Smooth muscle cell of the pulmonary artery (primary cell): ENCODE measurements at places on chromosomes 5 and 9. TPM values are rescaled to one million over a fixed set of nuclear protein-coding genes. Genes with fewer than 3 reads are reported as not detected.

The AK1 gene
- total RNA-seq, result 54.9 and 66.2 TPM in 2 replicates

The EMB gene
- total RNA-seq, result 2.4 and 5.5 TPM in 2 replicates

The SEMA5A gene
- total RNA-seq, result 82.2 and 86.2 TPM in 2 replicates

The IFNK gene
- total RNA-seq, result not detected in 2 replicates

The SUSD3 gene
- 0.36 TPM in 1 of 2 replicates, not detected in the other for total RNA-seq

The SPATA31A3 gene
- not detected in 2 replicates for total RNA-seq

The DOK3 gene
- total RNA-seq, result 5.3 and 6.7 TPM in 2 replicates

The MAMDC2 gene
- total RNA-seq, result 4.7 and 8.6 TPM in 2 replicates

The TICAM2 gene
- 4.3 and 4.8 TPM in 2 replicates for total RNA-seq

The ZNF483 gene
- total RNA-seq, result 1.1 and 1.6 TPM in 2 replicates

The CCDC192 gene
- not detected in 2 replicates for total RNA-seq

The ZNF454 gene
- total RNA-seq, result 1.9 and 2.8 TPM in 2 replicates

The LECT2 gene
- total RNA-seq, result not detected in 2 replicates

The CDC20B gene
- total RNA-seq, result 0.07 TPM in 1 of 2 replicates, not detected in the other

The KDM4C gene
- 45.1 and 47.2 TPM in 2 replicates for total RNA-seq

The IL31RA gene
- total RNA-seq, result 0.13 and 0.76 TPM in 2 replicates

The TRAF1 gene
- 9.3 and 13.3 TPM in 2 replicates for total RNA-seq

The CDH6 gene
- total RNA-seq, result 91.5 and 216 TPM in 2 replicates

The OMD gene
- 1.2 and 2.2 TPM in 2 replicates for total RNA-seq
